ENCODE measurements at places on chromosomes 6 and 20.

DNA sequence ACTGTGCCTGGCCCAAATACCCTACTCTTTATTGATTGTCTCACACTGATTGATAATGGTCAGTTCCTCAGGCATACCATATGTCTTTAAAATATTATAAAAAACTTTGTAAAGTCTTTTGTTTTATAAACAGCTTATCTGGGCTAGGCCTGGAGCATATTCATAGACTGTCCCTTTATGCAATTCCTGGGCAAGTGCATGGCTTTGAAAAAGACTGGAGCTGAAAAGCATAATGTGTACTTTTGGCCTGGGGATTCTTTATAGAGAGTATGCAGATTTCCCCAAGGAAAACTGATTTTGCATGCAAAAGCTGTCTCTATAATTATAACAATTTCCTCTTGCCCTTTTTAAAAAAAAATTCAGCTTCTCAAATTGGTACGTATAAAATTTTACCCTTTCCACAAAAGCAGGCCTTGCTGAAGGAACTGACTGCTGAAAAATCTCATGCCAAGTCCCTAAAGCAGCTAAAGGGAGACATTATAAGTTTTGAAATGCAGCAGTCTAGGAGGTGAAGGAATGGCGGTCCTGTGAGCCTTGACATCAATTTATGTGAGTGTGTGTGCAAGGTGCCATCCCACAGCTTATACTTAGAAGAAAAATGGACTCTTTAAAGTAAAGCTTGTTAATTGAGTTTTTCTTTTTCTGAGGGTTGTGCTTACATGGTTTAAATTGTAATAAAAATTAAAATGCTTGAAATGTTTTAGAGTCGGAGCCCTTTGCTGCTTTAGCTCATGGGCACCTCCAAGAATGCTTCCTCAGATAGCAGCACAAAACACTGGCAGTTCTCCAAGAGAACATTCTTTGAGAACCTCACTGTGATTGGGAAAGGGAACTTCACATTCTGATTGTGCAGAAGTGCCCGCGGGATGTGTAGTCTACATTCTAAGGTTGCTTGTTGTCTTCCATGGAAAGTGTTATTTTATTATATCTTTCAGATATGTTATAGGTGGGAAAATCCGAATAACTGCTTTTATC lies 43.9 kb downstream of the PLCB4 start:
- DNase-seq, result no peak

GRCh38 chr20:4216866-4217265 lies 201.5 kb upstream of the RNF24 start:
- no peak for DNase-seq

DNA sequence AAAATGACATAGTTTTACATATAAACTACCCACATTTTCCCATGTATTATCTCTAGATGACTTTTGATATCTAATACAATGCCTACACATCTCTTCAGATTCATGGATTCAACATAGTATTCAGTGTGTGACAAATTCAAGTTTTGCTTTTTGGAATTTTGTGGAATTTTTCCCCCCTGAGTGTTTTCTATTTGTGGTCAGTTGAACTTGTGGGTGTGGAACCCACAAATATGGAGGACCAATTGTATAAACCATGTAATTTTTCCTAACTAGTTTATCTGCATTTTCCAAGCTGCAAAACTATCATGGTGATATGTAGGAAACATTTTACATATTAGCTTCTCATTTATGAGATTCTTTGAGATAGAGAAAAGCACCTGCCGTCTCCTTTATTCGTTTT lies 374.3 kb upstream of the SOX4 start:
- DNase-seq, result no peak

GRCh38 chr6:158018041-158018771 lies 36.5 kb downstream of the SYNJ2 start:
- no peak for DNase-seq

DNA sequence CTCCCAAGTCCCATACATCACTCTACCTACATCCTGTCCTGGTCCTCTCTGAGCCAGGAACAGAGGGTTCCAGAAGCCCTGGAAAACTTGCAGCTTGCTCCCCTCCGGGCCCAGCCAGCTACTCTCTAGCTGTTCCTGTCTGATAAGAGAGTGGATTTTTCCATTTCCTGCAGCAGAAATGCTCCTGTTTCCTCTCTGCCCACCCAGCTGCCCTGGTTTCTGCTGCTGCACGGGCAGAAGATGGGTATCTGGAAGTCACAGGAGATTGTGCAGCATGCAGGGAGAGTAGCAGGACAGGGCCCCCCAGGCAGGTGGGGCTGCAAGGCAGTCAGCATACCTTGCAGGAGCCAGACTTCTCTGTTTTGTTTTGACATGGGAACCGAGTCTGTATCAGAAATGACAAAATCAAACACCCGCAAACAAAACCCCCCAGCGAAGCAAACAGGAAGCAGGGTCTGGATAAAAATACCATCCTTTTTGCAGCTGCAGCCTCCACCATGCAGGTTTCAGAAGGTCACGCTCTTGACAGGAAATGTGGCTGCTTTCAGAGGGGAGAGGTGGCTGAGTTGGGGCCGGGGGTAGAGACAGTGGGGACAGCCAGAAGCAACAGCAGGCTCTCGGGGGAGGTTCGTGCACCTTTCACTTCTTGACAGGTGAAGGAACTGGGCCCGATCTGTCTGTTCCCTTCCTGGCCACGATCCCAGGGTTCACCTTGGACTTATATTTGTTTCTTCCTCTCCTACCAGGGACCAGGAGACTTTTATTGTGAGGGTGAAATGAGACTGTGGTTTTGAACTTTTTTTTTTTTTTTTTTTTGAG lies 50.8 kb upstream of the FAM83D start:
- DNase-seq, result peak; percentile 28

DNA sequence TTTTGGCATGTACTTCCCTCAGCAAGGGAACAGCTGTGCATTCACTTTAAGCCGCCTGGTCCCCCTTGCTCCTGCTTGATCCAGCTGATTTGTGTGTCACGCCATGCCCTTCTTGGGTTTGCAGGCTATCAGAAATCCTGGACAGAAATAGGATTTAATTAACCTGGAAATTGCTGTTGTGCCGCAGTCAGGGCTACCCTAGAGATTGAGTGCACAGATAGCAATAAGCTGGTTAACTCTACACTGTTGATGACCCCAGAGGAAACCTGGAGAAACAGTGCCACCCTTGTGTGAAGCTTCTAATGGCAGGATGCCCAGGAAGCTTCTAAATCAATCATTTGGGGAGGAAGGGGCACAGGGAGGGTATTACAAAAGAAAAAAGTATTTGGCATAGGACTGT lies 199.0 kb downstream of the JARID2 start:
- DNase-seq, result no peak

- DNase-seq, result no peak
Observed at GRCh38 chr20:51331481-51331880, 211.0 kb downstream of the NFATC2 start.

DNA sequence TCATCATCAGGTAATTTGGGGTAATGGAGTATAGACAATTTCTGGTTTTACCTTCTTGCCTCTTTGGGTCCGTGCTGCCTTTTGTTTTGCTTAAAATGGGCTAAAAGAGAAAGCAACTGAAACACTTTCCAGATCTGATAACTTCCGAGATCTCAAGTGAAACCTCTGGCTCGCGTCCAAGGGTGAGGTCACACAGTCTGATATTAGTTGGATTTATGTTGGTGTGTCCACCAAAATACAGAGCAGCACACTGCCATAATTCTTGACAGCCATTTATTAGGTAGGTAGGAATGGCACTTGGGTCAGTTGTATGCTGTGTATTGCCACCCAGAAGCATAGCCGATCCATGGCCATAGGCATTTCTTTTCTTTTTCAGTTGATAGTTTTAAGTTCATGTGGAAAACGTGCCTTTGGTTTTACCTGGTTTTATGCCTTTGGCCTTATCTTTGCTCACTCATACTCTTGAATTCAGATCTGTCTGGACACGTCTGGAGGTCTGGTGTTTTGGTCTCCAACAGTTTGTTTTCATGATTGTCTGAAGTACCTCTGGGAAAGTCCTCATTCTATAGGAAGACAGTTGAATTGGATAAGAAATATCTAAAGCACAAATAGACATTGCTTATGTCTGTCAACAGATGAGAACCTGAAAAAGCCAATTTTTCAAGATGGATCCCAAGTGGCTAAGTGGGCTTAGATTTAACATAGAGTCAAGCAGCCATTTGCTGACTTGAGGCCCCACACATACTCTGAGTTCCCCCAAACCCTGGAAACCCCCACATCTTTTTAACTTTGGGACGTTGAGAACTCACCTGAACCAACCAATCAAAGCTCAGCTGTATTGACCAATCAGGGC lies 320.8 kb downstream of the SOX4 start:
- DNase-seq, result peak; percentile 3

- no peak for DNase-seq
Observed at GRCh38 chr20:7744411-7744810, 195.8 kb downstream of the HAO1 start.

DNA sequence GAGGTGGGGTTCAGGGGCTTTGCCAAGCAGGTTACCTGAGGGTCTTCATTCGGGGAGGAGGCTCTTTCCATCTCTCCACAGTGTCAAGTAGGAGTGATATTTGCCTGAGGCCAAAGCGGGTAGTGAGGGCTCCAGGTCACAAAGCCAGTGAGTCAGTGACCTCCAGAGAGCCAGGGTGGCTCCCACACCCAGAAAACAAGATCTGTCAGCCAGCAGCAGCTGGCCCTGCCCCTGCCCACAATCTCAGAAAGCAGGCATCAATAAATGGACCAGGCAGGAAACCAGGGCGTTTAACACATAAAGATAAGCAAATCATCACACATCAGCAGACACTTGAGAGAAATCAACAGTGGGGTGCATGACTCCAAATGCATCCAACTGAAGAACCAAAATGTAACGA lies 250.8 kb downstream of the CDH26 start:
- no peak for DNase-seq

DNA sequence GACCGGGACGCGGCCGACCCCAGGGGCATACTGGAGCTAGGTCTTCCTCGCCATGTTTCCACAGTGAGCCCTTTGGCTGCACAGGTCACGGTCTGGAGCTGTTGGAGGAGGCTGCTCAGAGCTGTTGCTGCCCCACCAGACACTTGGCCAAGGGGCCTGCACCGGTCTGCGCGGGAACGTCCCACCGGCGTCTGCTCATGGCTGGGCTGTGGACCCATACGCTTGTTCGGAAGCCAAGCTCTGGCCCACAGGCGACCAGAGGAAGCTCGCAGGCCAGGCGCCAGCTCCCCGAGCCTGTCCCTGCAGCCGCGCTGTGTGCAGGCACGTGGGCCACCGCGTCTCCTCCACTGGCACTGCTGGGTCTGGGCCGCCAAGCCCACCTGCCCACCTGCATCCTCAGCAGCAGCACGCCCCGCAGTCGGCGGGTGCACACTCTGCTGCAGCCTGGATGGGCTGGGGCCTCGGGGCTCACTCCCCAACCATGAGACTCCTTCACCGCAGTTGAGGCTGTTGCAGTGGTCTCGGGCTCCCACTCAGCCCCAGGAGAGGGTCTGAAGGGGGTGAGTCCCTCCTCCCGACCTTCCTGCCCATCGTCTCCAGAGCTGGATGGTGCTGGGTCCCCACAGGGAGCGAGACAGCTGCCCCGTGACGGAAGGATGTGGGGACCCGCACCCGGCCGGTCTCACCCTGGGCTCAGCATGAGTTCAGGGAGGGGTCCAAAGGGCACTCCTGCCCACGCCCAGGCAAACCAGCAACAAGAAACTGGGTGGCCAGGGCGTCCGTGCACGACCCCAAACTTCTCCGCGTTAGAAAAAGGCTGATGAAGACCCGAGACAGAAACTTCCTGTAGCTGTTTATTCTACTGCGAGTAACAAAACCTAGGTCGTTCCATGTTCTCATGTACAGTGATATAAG lies 15.5 kb upstream of the TCFL5 start:
- DNase-seq, result no peak

DNA sequence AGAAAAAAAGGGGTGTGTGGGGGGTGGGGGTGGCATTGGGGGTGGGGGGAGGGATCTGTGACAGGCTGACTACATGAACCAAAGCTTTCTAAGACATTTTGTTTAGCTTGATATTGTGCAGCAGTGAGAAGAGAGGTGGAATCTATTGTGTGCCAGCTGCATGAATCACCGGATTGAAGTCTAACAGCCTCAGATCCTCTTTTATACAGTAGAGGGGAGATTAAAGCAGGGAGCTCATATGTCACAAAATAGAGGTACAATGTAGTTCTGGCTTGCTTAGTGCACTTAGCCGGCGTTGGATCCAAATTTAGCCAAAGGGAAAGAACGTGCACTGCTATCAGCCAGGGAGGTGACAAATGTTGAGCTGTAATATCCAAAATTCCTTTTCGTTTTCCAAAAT lies 404.2 kb upstream of the CITED2 start:
- DNase-seq, result no peak

DNA sequence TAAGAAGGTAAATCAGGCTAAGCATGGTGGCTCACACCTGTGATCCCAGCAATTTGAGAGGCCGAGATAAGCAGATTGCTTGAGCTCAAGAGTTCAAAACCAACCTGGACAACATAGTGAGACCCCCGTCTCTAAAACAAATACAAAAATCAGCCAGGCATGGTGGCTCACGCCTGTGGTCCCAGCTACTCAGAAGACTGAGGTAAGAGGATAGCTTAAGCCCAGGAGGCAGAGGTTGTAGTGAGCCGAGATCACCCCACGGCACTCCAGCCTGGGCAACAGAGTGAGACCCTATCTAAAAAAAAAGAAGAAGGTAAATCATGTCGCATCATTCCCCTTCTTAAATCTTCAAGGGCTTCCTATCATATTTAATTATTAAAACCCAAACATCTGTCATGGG lies 39.0 kb upstream of the PRND start:
- DNase-seq, result no peak

DNA sequence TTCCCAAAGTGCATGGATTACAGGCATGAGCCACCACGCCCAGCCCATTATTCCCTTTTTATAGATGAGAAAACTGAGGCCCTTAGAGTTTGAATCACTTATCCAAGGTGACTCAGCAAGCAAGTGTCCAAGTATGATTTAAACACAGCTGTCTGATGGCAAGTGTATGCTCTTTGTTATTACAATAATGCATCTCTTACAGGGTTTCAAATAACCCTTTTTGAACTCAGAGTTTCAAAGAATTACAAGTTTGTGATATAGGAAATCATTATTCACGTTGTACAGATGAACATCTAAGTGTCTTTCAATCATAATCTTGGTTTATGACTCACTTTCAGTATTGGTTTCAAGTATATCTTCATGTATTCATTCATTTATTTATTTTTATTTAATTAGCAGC lies 63.0 kb downstream of the CD83 start:
- DNase-seq, result no peak

- DNase-seq, result no peak
Observed at GRCh38 chr6:93721386-93722048, 302.2 kb upstream of the EPHA7 start.

DNA sequence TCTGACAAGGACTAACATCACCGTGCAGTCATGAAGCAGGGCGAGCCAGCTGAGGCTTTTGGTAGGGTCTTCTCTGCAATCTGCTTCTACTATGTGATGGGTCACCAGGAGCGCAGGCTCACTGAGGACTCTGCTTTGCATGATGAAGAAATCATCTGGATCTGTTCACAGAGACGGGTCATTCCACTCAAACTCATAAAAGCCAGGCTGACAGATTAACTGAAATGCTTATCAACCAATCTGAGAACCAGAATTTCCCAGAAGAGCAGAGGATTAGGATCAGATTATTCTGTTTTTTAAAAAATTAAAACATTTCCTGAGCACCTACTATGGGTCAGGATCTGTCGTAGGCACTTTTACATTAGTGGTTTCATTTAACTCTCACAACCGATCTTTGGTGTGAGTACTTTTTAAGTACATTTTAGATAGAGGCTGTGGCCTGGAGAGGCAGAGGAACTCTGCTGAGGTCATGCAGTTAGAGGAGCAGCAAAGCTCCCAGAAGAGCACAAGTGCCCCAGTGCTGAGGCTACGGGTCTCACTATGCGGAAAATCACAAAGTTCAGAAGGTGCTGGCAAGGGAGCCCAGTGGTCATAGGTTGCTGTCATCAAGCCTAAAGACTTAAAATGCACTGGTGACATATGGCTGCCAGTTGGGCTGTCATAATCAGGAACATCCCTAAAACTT lies 109.1 kb downstream of the BACH2 start:
- no peak for DNase-seq

All from stimulated activated CD4-positive, alpha-beta T cell treated with anti-CD3 and anti-CD28 coated beads, Interleukin-1b, Interleukin-23, amount 100 ng/mL, for 24 hours (primary cell).